ENCODE measurements at places on chromosomes 4 and X.

- no peak for DNase-seq
Measured at GRCh38 chr4:118585015-118585414, 100.2 kb upstream of the METTL14 start.

- DNase-seq, result no peak
Measured at GRCh38 chrX:7926501-7926900, 712 bp downstream of the PNPLA4 start.

DNA sequence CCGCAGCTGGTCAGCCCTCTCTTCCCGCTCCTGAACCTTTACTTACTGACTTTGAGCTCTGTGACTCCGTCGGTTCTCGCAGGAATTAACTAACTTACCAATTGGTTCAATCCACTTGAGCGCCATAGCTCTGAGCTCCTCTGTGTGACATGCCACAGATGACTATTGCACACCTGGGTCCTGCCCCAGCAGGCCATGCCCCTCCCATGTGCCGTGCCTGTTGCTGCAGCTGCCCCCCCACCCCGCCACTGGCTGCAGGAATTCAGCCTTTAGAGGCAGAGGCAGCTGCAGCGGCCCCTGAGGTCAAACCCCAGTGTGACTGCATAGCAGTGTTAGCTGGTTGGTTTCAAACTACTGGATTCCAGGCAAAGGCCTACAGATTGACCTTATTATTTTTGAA lies 70.6 kb downstream of the MTMR1 start:
- DNase-seq, result no peak

GRCh38 chrX:13078739-13079444 lies 34.5 kb upstream of the FAM9C start:
- DNase-seq, result no peak

DNA sequence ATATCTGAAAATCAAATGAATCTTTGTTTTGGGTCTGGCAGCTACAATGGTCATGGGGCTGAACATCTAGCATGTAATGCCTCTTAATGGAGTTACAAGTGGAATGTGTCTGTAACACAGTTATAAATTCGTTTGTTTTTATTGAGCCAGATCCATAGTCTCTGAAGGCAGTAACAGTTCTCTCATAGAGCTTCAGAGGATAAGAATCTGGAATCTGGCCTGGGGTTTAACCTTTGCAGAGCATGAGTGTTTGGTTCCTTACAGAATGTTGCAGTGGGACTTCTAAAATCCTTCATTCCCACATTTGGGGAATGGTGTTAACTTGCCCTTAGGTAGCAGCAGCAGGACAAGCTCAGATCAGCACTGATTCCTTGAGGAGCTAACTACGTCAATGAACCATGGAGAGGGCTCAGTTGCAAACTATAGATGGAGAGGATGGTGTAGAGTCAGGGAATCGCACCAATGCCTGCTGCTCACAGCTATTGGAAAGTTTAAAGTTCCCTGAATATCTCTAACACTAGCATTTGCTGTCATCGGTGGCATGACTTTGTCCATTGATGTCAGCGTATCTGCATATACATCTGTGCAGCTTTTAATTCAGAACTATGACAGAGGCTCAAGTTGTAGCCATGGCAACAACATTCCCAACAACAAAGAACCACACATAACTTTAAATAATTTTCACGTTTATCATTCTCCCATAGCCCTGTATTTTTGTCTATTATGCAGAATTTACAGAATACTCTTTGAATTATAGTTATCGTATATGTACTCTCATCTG lies 72.2 kb downstream of the RASGEF1B start:
- no peak for DNase-seq
